ENCODE measurements at places on chromosomes 1 and 21.

GRCh38 chr1:31957701-31958674 is 19.8 kb upstream of the PTP4A2 start:
- peak; percentile 24 for DNase-seq

GRCh38 chr1:209993061-209993830 is 55.2 kb downstream of the SYT14 start:
- no peak for DNase-seq

DNA sequence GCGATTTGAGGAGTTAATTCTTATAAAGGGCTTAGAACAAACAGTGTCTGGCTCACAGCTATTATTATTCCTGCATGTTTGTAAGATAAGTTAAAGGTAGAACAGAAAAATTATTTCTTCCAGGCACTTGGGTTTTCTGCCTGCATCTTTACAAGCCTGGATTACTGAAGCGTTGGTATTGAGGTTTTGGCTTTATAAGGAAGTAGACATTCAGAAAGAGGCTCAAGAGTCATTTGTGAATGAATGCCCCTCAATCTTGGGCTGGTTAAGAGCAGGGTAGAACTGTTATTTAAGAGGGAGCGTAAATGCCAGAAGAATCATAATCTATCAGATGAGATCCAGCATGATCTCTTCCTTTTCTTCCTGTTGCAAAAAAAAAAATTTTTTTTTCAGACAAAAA is 77.3 kb upstream of the ARID1A start:
- DNase-seq, result no peak

GRCh38 chr1:178619042-178619927 is 105.8 kb upstream of the RALGPS2 start:
- DNase-seq, result no peak

GRCh38 chr1:164922585-164922984 is 363.6 kb downstream of the PBX1 start:
- no peak for DNase-seq

DNA sequence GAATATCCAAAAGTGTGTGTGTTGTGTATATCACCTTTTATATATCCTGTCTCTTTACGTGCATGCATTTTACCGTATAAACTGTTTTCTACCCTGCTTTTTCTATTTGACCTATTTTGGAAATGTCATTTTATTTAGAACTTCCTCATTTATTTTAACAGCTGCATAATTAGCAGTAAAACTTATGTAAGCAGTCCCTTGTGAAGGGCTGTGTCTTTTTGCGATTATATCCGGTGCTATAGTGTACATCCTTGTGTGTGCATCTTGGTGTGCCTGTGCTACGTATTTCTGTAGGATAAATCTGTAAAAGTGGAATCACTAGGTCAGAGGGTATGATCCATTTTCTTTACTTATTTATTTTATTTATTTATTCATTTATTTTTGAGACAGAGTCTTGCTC is 7.2 kb downstream of the LGALS8 start:
- DNase-seq, result no peak

DNA sequence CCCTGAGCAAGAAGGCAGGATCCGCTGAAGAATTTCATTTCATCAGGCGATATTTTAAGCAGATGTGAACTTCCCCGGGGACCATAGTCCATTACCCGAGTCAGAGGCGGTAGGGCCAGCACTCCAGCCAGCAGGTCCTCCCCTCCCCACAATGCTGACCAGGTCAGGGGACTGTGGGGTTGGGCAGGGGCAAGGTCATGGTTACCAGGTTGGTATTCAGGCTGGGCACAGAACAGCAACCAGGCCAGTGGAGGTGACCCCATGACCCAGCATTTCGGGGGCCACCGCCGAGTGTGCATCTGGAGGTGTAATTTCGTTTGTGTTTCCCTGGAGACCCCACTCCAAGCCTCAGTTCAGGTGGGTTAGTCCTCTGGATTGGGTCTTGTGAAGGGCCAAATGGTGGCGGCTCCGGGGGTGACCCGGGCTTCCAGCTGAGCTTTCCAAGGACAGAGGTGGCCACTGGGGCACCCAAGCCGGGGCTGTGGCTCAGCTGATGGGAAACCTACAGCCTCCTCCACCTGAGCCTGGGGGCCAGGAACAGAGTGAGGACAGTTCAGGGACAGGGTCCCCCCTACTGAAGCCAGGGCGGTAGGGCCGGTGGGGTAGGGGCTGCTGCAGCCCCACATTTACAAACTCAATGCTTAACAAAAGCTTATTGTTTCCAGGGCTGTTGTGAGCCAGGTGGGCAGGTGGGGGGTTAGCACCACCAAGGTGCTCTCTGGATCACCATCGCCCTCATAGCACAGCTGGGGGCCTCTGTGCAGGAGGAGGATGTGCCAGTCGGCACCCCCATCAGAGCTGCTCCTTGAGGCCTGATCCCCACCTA is 2.8 kb downstream of the PRDM16 start:
- DNase-seq, result no peak

GRCh38 chr1:205689479-205689878 is 9.2 kb upstream of the SLC45A3 start:
- no peak for DNase-seq

GRCh38 chr1:206089341-206089740 is 27.8 kb downstream of the AVPR1B start:
- DNase-seq, result no peak

GRCh38 chr1:156899956-156900718 is 6.6 kb downstream of the PEAR1 start:
- DNase-seq, result no peak

GRCh38 chr21:32155226-32155625 is 123.6 kb downstream of the MIS18A start:
- no peak for DNase-seq

Measured in CD4-positive, alpha-beta T cell treated with Interleukin-1 beta for 1 hour (primary cell).